ENCODE measurements at places on chromosomes 6 and 20.

GRCh38 chr6:90895299-90896074 is 308.6 kb upstream of the MAP3K7 start:
- DNase-seq: no peak

DNA sequence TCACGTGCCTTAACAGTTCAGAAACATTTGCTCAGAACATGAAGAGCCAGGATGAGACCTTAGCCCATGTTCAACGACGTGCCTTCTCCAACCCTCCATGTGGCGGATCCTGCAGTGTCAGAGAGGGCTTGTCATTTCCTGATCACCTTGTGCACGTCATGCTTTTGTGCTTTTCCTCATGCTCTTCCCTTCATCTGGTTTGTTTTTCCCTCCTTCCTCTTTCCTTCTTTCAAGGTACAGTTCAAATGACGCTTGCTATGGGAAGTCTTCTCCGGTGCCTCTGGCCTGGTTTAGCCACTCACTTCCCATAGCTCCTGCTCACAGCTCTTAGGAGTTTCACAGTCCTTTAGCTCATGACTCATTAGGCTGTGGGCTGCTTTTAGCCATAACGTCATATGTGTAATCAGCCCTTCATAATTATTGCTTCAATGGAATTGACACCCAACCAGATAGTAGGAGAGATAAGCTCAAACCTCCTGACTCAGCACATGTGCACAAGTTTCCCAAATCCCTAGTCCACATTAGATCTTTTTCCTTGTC is 102.7 kb upstream of the CNKSR3 start:
- DNase-seq: no peak

DNA sequence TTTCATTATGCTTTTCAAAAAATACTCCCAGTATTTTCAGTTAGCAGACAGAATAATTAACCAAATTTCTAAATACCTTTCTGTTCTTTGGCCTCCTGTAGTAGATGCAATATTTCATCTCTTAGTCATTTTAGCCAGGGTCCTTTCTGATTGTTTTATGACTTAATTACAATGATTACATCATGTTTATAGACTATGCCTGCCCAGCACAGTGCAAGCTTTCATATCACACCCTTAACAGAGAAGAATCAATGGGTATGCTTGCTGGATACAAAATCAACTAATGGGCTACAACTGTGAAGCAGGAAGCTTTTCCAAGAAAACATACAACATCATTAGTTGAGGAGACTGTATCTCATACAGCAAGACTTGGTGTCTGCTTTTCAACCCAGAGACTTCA is 119.8 kb upstream of the NRSN1 start:
- DNase-seq: no peak

DNA sequence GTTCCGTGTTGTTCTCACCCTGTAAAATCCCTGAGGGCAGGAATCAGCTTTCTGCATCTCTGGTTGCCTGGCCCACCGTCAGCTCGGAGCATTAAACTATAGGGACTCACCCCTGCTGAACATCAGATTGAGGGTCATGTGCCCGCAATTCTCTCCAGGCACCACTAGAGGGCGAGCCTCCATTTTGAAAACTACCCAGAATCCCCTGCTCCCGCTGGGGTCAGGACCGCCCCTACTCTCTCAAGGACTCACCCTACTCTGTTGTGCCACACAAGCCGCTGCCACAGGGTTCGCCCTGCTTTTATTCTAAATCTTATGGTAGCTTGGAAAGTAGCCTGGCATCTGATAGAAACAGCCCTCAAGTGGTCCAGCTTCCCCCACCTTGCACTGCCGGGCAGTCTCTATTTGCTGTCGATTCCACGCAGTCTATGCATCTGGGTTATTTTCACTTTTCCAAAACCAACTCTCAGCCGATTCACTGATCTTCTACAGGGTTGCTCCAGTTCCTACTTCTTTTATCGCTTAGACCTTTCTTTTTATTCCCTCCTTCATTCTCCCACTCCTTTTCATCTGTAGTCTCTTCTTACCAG is 244.1 kb upstream of the QKI start:
- no peak for DNase-seq

DNA sequence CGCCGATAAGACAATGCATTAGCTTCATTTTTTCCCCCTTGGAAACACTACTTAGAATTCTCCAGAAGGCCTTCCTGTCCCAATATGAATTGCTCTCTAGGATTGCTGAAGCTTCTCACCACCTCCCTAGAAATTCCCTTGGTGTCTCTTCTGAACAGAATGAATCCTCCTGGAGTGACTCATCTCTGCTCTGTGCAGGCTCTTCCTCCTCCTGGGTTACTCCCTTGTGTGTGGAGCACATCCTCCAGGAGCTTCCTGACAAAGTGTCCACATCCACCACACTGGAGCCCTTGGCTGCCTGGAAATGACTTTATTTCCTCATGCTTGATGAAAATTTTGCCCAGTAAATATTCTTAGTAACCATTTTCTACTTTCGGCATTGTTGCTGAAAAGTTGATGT is 54.4 kb downstream of the DTNBP1 start:
- no peak for DNase-seq

- DNase-seq: no peak
Observed at GRCh38 chr20:37411408-37412219, 65.7 kb downstream of the SRC start.

- DNase-seq: no peak
Observed at GRCh38 chr6:84003131-84003530, 30.4 kb upstream of the MRAP2 start.

- DNase-seq: no peak
Observed at GRCh38 chr20:14344746-14345145, 7.3 kb upstream of the FLRT3 start.

GRCh38 chr6:118881440-118882313 is 12.3 kb upstream of the ASF1A start:
- DNase-seq: no peak

- DNase-seq: no peak
Observed at GRCh38 chr6:79943133-79943532, 4.2 kb downstream of the ELOVL4 start.

- DNase-seq: no peak
Observed at GRCh38 chr6:105499931-105500330, 97.0 kb upstream of the PREP start.

DNA sequence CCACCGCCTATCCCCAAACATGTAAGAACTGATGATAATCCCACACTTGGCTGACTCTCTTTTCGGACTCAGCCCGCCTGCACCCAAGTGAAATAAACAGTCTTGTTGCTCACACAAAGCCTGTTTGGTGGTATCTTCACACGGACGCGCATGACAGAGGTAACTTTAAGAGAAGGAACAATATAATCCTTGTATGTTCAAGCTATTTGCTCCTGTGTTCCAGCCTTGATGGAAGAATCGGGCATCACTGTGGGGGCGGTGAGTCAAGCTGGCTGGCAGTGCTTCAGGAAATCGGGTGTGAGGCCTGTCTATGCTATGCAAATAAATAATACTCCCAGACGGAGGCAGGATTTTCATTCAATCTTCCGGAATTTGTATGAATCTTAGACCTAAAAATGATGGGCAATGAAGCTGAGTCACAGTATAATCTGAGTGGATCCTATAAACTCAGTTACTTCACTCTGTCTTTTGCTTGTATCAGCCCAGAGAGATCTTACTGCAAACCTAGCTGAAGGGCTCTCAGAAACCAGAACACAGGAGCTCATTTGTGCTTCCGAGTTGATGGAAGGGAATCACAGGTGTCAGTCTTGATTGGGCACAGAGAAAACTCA is 45.2 kb upstream of the NT5E start:
- DNase-seq: no peak

DNA sequence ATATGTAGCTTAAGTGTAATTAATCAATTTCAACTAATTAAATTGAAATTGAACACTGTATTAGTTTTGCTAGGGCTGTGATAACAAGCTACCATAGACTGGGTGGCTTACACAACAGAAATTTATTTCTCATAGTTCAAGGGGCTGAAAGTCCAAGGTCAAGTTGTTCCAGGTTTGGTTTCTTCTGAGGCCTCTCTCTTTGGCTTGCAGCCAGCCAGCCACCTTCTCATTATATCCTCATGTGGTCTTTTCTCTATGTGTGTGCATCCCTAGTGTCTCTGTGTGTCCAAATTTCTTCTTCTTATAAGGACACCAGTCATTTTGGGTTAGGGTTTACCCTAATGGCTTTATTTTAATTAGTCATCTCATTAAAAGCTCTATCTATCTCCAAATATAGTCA is 611.7 kb downstream of the UTRN start:
- DNase-seq: no peak

DNA sequence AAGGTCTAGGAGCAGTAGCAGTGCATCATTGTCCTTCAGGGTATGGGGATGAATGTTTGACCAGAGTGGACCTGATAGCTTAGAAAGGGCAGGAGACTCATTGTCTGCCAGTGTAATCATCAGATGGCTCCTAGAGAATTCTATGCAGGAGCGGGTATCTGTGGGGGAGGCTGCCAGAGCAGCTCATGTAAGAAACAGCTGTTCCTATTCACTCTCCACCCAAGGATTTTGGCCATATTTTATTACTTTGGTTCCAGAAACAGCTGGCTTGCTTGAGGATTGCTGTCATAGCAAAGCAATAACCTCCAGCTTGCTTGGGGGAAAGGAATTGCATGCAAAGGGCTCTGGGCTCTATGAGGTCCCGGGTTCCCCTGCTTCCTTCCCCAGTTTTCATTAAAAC is 44.1 kb downstream of the RALY start:
- no peak for DNase-seq

- DNase-seq: no peak
Observed at GRCh38 chr6:13847326-13848050, 33.1 kb upstream of the MCUR1 start.

DNA sequence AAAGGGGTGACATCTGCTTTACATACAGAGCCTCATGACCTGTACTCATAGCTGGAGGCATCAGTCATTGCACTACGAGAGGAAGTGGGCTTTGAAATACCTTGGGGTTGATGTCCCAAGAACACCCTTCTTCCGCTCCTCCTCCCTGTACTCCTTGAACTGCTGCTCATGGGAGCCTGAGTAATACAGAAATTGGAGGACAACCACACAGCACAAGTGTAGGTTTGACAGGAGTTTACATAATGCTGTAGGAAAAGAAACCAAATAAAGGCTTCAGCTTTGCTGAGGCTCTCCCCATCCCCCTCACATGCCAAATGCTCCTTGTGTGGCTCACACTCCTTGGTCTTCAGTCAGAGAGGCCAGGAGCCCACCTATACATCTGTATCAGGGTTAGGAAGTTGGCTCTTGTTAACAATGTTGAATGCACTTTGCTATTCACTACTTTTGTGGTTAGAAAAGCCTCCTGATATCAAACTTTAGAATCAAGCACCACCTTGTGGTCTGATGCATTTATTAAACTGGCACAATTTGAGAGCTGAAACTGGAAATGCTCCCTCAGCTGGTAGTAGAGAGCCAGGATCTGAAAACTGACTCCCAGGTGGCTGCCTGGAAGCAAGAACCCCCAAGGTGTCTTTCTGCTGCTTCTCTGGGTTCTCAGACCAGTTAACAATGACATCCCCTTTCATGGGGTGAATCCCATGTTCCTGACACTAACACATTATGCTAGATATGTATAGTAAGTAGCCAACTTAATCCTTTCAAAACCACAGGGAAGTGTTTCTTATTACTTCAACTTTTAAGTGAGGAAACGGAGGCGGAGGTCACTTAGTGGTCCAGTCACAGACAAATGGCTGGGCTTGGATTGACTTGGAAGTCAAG is 56.2 kb upstream of the EDN1 start:
- DNase-seq: peak; percentile 20

DNA sequence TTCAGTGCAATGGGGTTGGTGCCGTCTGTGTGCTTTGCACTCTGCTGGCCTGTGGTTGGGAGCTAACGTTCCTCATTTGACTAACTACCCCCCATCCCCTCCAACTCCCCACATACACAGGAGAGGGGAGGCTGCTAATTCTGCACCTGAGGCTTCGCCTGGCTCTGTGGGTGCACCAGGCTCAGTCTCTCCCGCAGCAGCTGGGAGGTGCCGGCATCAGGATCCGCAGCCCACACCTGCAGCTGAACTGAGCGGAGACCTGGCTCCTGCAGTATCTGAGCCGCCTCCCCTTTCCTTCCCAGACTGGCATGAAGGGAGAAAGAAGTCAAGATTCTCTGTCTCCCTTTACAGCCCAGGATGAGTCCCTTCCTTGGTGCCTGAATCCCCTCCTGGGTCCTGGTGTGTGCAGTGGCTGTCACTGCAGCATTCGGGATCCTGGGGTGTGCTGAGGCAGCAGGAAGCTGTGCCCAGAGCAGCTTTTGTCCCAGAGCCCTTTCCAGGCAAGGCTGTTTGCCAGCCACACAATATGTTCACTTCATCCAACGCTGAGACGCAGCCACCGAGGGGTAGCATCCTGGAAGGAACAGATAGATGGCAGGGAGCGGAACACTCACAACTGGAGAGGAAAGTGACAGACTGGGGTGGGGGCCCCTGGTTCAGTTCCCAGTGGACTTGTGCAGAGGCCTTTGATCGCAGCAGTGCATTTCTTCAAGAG is 70.2 kb downstream of the CDH4 start:
- no peak for DNase-seq

DNA sequence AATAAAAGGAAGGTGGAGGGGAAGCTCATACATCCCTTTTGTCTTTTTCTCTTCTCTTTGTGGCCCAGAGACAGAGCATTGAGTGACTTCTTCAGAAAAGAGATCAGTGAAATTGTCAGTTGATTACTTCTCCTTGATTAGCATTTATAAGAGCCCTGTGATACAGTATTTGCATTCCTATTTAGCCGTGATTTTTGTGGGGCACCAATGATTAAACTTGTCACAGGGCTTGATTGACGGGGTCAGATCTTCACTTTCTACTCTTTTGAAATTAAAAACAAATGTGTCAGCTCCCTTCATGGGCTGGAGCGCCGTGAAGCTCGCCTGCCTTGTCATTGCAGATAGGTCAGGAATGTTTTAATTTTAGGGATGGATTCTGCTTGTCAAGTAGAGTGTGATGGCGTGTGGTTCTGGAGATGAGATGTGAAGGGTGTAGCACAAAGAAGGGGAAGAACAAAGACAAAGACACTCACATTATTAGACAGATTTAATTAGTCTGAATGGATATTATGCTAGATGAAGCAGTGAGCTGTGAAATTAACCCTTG is 166.8 kb downstream of the ZNF217 start:
- DNase-seq: no peak

- DNase-seq: no peak
Observed at GRCh38 chr6:162237331-162237730, 490.2 kb downstream of the PRKN start.

DNA sequence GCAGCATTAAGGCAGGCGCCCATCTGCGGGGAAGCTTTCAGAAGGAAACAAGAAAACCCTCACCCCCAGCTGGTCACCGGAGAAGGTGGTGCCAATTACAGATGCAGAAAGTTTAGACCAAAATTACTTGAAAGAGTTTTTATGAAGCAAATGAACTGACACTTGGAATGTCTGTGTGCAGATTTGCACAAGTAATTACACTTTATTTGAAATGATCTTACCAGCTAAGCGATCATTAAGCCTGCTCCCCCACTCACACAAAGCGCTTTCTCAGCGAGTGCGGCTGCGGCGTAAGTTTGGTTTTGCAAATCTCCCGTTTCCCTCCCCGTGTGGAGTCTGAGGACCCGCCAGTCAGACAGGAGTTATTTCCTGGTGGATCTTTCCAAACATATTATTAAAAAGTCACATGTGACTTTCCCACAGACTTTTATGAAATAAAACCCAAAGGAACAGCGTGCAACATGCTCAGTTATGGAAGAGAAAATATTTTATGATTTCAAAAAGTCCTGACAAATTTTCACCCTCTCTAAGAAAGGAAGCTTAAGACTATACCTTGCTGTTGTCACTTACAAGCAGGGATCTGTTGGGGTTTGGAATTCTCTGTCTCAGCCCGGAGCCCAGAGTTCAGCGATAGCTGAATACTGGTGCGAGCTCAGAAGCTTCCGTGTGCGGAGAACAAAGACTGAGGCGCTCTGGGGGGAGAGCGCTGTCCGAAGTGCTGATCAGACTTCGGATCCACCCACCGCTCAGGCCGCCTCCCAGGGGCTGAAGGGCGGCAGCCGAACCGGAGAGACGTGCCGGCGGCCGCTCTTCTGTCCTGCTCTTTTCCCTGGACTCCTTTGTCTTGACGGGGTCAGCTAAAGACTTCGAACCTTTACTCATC is 2.7 kb upstream of the MYT1 start:
- no peak for DNase-seq

All from activated CD8-positive, alpha-beta memory T cell treated with anti-CD3 and anti-CD28 coated beads, Interleukin-2, amount 50 U/mL, for 4 hours (primary cell).